ENCODE measurements at places on chromosomes 11 and 22.

GRCh38 chr22:19509923-19510322, 14.3 kb downstream of the CLDN5 start:
- no peak for DNase-seq

DNA sequence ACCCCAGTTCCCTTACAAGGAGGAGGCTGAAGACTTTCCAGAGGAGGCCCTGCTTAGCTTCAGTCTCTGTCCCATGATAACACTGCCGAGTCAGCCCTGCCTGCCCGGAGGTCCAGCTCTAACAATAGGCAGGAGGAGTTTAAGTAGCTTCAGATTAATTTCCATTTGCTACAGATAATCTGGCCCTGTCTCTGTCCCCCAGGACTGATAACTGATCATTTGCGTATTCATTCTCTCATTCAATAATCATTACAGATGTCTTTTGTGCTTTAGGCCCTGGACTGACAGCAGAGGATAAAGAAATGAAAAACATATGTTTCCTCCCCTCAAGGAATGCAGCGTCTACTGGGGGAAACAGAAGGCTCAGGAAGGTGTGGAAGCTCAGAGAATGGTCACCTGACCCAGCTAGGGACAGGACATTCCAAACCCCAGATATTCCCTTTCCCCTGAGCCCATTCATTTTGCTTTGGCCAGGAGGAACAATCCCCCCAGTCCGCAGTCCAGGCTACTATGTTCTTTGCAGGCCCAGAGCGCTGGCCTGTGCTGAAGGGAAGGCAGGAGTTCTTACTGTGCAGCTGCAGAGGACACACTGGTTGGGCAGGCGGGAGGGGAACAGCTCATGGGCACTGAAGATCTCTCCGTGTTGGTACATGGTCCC, 20.8 kb downstream of the CHRDL2 start:
- DNase-seq = no peak

DNA sequence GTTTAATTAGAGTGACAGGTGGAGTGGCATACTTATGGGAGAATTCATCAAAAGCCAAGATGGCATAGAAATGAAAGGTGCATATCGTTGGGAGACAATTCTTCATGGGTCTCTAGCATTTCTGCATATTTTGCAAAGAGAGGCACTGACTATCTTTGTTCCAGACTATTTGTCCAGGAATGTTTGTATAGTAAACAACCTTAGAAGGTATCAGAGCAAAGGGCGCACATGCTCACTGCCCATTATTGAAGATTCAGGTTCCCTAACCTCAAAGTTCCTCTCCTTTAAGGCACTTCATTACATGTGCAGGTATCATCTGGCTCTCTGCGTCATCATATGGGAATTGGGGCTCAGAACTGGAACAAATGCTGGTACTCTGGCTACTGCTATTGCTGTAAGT, 4.7 kb upstream of the NEU3 start:
- no peak for DNase-seq

- no peak for DNase-seq
These were observed 55.8 kb upstream of the ARHGAP42 start for GRCh38 chr11:100631316-100631715.

Measured in activated CD4-positive, alpha-beta T cell treated with anti-CD3 and anti-CD28 coated beads, Interleukin-10, Interleukin-2, amounts not matched to agents 100 ng/mL and 50 ng/mL, durations not matched to agents 16 hours and 8 hours (primary cell).